ENCODE measurements at places on chromosomes 13 and 19. TPM values are rescaled to one million over a fixed set of nuclear protein-coding genes. Genes with fewer than 3 reads are reported as not detected.

The PRSS57 gene
- total RNA-seq, result not detected

The PCSK4 gene
- 0.97 TPM for total RNA-seq

The PRTN3 gene
- total RNA-seq, result not detected

The FEM1A gene
- total RNA-seq, result 18.2 TPM

The PGLYRP1 gene
- total RNA-seq, result not detected

The ZNF254 gene
- total RNA-seq, result 13.3 TPM

The ZNRF4 gene
- not detected for total RNA-seq

The SGCG gene
- total RNA-seq, result under 0.01 TPM

The TMEM190 gene
- total RNA-seq, result not detected

The PALM3 gene
- total RNA-seq, result not detected

The SMIM44 gene
- not detected for total RNA-seq

The CEBPA gene
- total RNA-seq, result under 0.01 TPM

The SPIB gene
- total RNA-seq, result not detected

The POLRMT gene
- 27.5 TPM for total RNA-seq

The MIA gene
- not detected for total RNA-seq

The MZT1 gene
- total RNA-seq, result 34.0 TPM

The RXFP2 gene
- not detected for total RNA-seq

The ZNF304 gene
- total RNA-seq, result 7.4 TPM

The C5AR2 gene
- not detected for total RNA-seq

The SH2D3A gene
- 0.61 TPM for total RNA-seq

The KIR2DL4 gene
- total RNA-seq, result not detected

The NCR1 gene
- total RNA-seq, result 0.65 TPM

The KIR3DL1 gene
- total RNA-seq, result not detected

The SELENOV gene
- not detected for total RNA-seq

The KIR3DL2 gene
- not detected for total RNA-seq

The RNF225 gene
- not detected for total RNA-seq

The CGB8 gene
- not detected for total RNA-seq

The BORA gene
- total RNA-seq, result 10.1 TPM

The SLC25A23 gene
- 19.2 TPM for total RNA-seq

The FGF9 gene
- not detected for total RNA-seq

The SSC5D gene
- total RNA-seq, result 0.32 TPM

The COX6B2 gene
- under 0.01 TPM for total RNA-seq

The KCNJ14 gene
- total RNA-seq, result 0.30 TPM

The ZNF382 gene
- 9.4 TPM for total RNA-seq

The KCNRG gene
- total RNA-seq, result 4.2 TPM

The CEACAM7 gene
- total RNA-seq, result not detected

The PABPC3 gene
- under 0.01 TPM for total RNA-seq

The IRGC gene
- total RNA-seq, result not detected

The CD37 gene
- not detected for total RNA-seq

The DAPK3 gene
- 200 TPM for total RNA-seq

The CEACAM6 gene
- not detected for total RNA-seq

The MTUS2 gene
- total RNA-seq, result not detected

The CAMSAP3 gene
- total RNA-seq, result under 0.01 TPM

The LGI4 gene
- total RNA-seq, result not detected

The SIAH3 gene
- not detected for total RNA-seq

The NXNL1 gene
- not detected for total RNA-seq

The LSM7 gene
- total RNA-seq, result 319 TPM

The N4BP2L1 gene
- 1.9 TPM for total RNA-seq

The AKAP8L gene
- total RNA-seq, result 51.3 TPM

The TNFSF9 gene
- total RNA-seq, result 0.30 TPM

The ZNF177 gene
- total RNA-seq, result 1.7 TPM

The ZNF558 gene
- total RNA-seq, result 0.15 TPM

The LGALS14 gene
- not detected for total RNA-seq

The SPTBN4 gene
- under 0.01 TPM for total RNA-seq

The STOML3 gene
- not detected for total RNA-seq

The CDC42EP5 gene
- total RNA-seq, result 29.6 TPM

The HCN2 gene
- total RNA-seq, result under 0.01 TPM

The WDR87 gene
- total RNA-seq, result not detected

The ZNF256 gene
- total RNA-seq, result 3.5 TPM
